ENCODE measurements at places on chromosomes 1 and 21.

DNA sequence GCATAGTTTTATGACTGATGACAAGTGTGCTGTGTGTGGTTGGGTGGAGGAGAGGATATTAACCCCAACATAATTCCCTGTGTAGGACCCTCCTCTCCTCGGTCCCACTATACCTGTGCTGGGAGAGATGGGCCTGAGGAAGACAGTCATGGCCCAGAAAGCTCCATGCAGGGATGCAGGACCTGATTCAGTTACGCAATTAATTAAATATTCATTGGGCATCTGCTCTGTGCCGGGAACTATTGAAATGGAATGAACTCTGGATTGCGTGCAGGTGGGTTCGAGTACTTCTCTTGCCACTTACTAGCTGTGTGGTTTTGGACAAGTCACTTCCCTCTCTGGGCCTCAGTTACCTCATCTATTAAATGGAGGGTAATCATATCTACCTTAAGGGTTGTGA, 74.6 kb downstream of the CD247 start:
- no peak for DNase-seq

DNA sequence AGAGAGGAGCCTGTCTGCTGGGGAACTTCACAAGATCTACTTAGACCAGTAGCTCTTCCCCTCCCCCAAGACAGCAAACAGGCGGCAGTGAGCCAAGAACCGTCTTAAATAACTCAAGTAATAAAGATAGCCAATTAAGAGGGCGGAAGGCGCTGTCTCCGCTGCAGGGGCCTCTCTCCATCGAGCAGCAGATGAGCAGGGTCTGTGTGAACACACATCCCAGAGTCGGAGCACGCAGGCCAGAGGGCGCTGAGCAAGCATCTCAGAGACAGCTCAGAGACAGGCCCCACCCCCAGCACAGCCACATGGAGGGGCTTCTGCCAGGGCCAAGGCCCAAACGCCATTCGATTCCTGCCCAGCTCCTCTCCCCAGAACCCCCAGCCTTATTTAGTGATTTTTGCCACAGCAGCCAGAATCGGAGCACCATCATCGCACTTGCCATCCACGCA, 11.1 kb downstream of the IFFO2 start:
- DNase-seq = no peak

GRCh38 chr1:41738006-41738405, 180.7 kb downstream of the HIVEP3 start:
- no peak for DNase-seq

- DNase-seq = peak; percentile 67
Observed at GRCh38 chr21:43611598-43612369, 47.5 kb downstream of the HSF2BP start.

GRCh38 chr1:40653851-40654537, 11.5 kb downstream of the RIMS3 start:
- no peak for DNase-seq

GRCh38 chr1:147608596-147608995, 61.7 kb downstream of the ACP6 start:
- DNase-seq = no peak

DNA sequence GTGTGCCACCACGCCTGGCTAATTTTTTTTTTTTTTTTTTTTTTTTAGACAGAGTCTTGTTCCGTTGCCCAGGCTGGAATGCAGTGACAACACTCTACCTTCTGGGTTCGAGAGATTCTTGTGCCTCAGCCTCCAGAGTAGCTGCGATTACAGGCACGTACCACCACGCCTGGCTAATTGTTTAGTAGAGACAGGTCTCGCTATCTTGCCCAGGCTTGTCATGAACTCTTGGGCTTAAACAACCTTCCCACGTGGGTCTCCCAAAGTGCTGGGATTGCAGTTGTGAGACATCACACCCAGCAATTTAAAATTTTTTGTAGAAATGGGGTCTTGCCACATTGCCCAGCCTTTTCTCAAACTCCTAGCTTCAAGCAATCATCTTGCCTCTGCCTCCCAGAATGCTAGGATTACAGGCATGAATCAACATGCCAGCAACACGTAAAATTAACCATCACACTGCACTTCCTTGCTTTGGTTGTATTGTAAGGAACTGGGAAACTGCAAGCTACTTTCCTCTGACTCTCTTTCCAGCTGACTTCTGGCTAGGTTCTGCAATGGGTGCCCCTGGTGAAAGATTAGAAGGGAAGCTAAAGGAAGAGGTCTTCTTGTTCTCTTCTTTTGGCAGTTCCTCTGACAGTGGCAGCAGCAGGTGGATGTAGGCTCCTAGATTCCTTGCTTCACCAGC, 13.9 kb upstream of the IL6R start:
- DNase-seq = no peak

GRCh38 chr1:78045563-78045925, 222 bp upstream of the GIPC2 start:
- no peak for DNase-seq

GRCh38 chr1:156725683-156726280, 2.5 kb upstream of the METTL25B start:
- DNase-seq = peak; percentile 74

DNA sequence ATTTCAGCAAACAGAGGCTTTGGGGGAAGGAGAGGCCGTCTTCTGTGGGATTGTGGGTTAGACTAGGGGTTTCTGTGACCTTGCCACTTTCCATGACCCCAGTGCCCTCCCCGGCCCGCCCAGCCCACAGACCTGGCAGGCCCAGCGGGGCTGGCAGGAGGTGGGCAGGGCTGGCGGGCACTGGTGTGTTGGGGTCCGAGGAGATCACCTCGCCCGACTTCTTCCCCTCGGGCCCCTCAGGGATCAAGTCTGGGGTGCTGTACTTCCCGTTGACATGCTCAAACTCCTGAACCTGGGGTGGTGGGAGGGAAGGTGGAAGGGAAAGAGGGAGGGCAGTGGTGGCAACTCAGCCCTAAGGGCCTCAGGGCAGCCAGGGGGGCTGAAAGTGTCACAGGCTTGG, 56.3 kb downstream of the CHD5 start:
- DNase-seq = no peak

DNA sequence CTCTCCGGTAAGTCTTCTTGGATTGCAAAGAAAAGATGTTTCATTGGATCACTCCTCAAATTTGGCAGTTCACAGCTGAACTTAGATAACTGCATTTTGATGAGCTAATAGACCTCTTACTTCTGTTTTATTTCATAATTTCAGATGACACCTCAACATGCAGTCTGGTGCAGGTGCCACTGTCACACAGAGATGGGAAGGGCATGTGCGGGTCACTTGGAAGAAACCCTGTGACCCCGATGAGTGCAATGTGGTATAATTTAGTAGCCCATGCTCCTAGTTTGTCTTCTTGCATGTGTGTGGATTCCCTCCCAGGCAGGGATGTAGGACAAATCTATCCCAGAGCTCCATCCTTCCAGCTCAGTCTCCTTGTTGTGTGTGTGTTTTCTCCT, 481 bp upstream of the SLAMF1 start:
- no peak for DNase-seq

DNA sequence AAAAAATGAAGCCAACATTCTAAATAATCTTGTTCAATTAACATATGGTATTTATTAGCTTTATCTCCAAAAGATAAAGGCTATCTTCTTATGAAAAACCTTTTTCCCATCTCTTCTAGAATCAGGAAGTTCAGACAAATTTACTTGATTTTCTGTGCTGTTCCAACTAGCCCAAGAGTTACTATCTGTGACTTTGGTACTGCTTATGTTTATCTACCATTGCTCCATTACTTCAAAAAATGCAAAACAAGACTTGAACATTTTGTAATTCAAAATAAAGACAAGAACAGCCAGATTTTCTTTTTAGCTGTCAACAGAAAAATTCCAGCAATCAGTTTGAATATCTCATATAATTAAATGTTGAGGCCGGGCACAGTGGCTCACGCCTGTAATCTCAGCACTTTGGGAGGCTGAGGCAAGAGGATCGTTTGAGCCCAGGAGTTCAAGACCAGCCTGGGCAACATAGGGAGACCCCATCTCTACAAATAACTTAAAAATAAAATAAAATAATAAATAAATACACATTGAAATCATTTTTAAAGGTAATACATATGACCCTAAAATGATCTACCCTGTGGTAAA, 188.5 kb downstream of the LTN1 start:
- no peak for DNase-seq

- DNase-seq = no peak
Observed at GRCh38 chr1:59695252-59695651, 119.5 kb upstream of the HOOK1 start.

GRCh38 chr21:29332461-29333362, 34.0 kb downstream of the BACH1 start:
- no peak for DNase-seq

- peak; percentile 87 for DNase-seq
Observed at GRCh38 chr1:192489748-192490147, 85.8 kb upstream of the RGS1 start.

DNA sequence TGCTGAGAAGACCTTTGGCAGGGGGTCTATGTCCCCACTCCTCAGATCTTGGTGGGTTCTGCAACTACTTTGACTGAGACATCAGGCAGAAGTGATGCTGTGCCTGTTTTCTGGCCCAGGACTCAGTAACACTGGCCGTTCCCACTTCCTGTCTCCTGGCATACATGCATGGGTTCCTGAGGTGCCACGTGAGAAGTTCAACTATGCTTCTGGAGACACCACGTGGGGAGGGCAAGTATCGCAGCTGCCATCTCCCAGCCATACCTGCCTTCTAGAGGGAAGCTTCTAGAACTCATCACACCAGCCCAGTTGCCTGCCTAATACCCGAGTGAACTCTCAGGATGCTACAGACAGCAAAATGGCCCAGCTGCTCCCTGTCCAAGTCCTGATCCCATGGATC, 65.8 kb downstream of the TRABD2B start:
- no peak for DNase-seq

DNA sequence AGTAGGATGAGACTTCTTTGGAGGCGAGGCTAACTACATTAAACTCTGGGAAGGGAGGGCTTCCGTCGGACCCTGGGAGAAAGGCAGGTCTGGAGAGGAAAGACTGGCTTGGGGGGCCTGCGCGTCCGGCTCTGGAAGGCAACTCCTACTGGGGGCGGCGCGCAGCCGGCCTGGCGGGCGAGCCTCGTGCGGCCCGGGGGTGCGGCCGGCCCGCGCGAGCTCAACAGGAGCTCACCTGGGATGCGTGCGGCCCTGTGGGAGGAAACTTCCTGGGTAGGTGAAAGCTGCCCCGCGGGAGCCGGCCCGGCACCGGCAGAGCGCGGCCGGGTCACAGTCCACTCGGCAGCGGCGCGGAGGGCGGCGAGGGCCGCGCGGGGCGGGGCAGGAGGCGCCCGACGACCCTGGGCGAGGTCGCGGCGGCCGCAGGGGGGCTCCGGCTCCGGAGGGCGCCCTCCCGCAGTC, 449 bp downstream of the EPS15 start:
- no peak for DNase-seq

- no peak for DNase-seq
Observed at GRCh38 chr1:94257444-94257843, 20.1 kb upstream of the ARHGAP29 start.

All from inflammatory macrophage treated with lipopolysaccharide for 1 hour (primary cell).